ENCODE measurements at places on chromosomes 3 and 15. TPM values are rescaled to one million over a fixed set of nuclear protein-coding genes. Genes with fewer than 3 reads are reported as not detected.

PGBD4 gene
- total RNA-seq: 5.3 TPM

ARGFX gene
- total RNA-seq: not detected

STT3B gene
- 66.1 TPM for total RNA-seq

AADAC gene
- not detected for total RNA-seq

IL5RA gene
- not detected for total RNA-seq

SIAH2 gene
- 44.5 TPM for total RNA-seq

PLA2G4D gene
- total RNA-seq: not detected

PCBP4 gene
- total RNA-seq: 10.3 TPM

GOLGA8T gene
- not detected for total RNA-seq

ATP13A5 gene
- not detected for total RNA-seq

TRAT1 gene
- total RNA-seq: not detected

IL20RB gene
- 1.5 TPM for total RNA-seq

ECE2 gene
- not detected for total RNA-seq

GHRL gene
- 2.8 TPM for total RNA-seq
